Stimulated activated CD8-positive, alpha-beta memory T cell treated with anti-CD3 and anti-CD28 coated beads, Interleukin-15, amount 100 ng/mL, for 4 hours (primary cell): ENCODE measurements at places on chromosomes 2 and 18.
A peak's percentile ranks its signal among the peaks of the same experiment; 100 is the strongest.

- DNase-seq = no peak
Observed at GRCh38 chr2:216560838-216561270, 62.2 kb downstream of the RPL37A start.

GRCh38 chr18:8411492-8411891 is 197.7 kb upstream of the RAB12 start:
- no peak for DNase-seq

DNA sequence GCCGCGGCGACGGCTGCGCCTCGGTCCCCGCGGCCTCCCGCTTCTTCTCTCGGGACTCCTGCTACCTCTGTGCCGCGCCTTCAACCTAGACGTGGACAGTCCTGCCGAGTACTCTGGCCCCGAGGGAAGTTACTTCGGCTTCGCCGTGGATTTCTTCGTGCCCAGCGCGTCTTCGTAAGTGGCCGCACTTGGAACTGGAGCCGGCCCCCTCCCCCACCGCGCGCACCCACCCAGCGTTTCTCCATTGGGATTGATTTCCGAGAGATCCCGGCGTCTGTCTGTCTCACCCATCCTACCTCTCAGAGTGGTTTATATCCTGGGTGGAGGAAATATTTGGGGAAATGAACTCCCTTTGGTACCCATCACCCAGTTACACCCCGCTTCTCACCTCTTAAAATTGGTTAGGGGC is 498 bp downstream of the ITGAV start:
- DNase-seq = no peak

- no peak for DNase-seq
Observed at GRCh38 chr2:31014516-31014915, 123.7 kb downstream of the GALNT14 start.

GRCh38 chr2:238242731-238243495 is 3.1 kb upstream of the HES6 start:
- no peak for DNase-seq

- DNase-seq = no peak
Observed at GRCh38 chr18:75029481-75029880, 179.5 kb downstream of the PTGR3 start.

DNA sequence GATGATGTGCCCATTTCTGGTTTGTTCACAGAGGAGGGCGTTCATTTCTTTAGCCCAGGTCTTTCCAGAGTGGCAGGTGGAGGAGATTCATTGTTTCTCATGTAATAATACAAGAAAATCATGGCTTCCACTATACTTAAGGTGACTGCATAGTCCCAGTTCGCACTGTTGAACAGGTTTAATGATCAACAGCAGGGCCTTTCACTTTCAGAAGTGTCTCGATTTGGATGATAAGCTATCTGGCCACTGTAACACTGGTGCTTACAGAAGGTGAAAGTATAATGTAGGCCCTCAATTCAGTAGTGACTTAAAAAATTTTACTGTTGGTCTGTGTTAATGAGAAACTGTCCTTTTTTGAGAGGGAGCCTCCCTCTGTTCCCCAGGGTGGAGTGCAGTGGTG is 1.4 kb downstream of the RMC1 start:
- no peak for DNase-seq

GRCh38 chr2:234881413-234882241 is 70.2 kb upstream of the SH3BP4 start:
- no peak for DNase-seq

DNA sequence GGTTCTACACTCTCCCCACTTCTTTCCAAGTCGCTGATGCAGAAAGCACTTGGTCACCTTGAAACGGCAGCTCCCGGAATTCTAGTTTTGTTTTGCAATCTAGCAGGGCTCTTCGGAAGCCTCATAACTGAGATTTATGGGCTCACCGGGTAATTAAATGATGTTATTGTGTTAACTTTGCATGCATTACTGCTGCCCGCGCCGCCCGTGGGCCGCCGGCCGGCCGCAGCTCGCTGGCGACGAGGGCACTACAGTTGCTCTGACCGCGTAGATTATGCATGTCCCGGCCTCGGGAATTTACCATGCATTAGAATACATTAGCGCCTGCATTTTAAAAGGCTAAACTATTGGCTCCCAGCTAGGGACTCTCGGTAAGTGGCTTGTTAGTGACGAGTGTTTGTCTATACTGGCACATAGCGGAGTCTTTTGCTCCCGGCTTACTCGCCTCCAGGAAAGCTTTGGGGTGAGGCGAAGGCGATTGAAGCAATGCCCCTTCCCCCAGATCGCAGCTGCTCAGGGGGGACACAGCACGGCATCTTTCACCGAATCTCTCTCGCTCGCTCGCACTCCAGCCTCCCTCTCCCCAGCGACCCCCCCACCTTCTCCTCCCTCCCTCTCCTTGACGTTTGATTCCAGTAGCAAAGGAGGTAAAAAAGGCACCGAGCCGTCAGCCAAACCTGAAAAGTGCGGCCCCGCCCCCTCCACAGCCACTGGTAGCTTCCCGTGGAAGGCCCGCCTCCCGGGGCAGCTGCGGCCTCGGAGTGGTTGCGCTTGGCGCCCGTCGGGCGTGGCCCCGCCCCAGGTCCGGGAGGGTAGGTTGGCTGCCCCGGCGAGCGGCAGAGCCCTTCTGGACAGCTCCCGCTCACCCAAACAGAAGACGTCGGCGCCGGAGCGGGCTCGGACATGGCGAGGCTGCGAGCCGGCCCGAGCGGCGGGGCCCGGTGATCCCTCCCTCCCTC is at the start of gene ONECUT2:
Gene ONECUT2 (plus strand): TSS at position 839 of the 959 bp plus-strand sequence. CDS start 343 bp downstream, outside the sequence.
- DNase-seq = peak; percentile 13

DNA sequence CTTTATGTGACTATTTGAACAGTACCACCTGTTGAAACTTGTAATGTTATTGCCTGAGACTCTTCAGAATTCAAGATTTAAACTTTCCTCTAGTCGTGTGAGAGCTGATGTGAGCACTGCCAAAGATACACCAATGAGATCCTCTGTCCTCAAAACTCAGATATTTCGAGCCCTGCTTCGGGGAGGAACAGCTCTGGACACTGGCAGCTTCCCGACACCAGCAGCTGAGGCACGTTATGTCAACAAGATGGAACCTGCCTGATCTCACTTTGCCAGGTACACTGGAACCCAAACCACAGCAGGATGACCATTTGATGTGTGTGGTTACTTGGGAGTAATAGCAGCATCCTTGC is 319.9 kb upstream of the RBMS1 start:
- no peak for DNase-seq

DNA sequence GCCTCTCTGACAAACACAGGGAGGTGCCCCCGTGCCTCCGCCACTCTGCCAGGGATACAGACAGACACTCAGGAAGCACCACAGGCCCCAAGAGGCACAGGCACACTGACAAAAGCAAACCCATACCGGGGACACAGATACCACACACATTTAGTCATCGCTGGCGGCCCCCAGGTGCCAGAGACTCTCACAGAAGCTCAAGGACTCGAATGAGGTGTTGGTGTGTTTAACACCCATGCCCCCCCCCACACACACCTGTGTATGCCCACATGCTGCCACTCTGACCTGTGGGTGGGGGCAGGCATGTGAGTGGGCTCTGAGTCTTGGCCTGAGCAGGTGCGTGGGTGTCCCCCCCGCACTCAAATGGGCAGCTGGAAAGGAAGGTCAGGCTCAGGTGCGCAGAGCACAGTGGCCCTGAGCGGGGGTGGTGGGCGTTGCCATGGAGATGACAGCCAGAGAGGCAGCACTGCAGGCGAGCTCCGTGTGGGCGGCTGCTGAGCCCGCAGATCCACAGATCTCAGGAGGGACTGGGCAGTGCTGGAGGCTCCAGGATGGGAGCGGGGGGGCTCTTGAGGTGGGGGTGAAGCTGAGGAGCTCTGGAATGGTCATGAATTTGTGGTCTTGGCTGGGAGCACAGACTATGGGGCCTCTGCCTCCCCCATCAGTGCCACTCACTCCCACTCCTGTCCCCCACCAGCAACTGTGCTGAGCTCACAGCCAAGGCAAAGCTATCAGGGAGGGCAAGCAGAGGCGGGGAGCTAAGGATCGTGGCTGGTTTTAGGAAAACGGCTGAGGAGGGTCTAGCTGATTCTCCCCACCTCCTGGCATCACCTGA is 73.9 kb upstream of the TAF1B start:
- DNase-seq = peak; percentile 23

- DNase-seq = no peak
Observed at GRCh38 chr2:174668075-174668474, 70.5 kb upstream of the WIPF1 start.

- no peak for DNase-seq
Observed at GRCh38 chr2:7867867-7868266, 814.0 kb upstream of the ID2 start.

- DNase-seq = no peak
Observed at GRCh38 chr2:84856787-84857186, 24.1 kb downstream of the TRABD2A start.

GRCh38 chr2:230505162-230505561 is 89.2 kb downstream of the SP100 start:
- DNase-seq = no peak

DNA sequence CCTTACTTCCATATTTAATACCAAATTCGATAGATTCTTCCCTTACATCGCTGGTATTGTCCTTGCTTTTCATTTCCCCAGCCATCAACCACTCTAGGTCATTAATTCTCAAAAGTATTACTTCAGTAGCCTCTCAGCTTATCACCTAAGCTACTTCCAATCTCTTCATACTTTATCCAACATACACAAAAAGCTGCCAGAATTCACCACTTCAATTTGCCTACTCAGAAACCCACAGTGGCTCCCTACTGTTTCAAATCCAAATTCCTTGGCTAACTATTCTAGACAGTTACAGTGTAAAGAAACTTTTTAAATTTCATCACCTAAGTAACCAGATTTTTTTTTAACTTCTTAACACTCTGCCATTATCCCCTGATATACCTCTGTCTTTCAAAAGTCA is 4.7 kb downstream of the SLC25A12 start:
- no peak for DNase-seq

DNA sequence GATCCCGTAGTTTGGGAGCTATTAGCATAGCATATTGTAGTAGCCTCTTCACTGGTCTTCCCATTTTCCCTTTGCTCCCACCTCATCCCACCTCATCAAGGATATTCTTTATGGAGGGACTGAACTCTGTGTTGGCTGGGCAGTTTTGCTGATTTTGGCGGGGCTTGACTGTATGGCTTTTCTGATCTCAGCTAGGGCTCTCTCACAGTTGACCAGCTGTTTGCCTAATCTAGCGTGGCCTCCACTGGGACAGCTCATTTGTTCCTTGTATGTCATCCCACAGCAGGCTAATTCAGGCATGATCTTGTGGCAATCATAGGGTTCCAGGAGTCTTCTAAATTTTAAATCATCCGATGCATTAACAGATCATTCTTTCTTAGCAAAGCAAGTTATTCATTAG is 30.2 kb upstream of the MTX2 start:
- DNase-seq = no peak

DNA sequence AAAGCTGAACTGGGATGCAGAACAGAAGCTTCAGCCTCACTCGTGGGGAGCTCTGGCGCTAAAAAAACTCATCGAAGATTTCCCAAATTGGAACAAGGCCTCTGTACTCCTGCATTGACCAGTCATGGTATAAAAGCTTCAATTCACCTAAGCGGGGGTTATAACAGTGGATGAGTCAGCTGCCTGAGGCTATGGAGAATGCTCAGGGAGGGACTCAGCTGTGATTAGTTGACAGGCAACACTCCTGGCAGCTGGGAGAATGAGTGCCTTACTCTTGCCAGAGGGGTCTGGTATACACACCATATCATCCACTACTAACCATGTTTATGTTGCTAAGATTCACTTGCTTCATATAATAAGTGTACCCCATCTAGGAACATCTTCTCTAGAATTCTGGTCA is 350.6 kb upstream of the VRK2 start:
- DNase-seq = no peak

DNA sequence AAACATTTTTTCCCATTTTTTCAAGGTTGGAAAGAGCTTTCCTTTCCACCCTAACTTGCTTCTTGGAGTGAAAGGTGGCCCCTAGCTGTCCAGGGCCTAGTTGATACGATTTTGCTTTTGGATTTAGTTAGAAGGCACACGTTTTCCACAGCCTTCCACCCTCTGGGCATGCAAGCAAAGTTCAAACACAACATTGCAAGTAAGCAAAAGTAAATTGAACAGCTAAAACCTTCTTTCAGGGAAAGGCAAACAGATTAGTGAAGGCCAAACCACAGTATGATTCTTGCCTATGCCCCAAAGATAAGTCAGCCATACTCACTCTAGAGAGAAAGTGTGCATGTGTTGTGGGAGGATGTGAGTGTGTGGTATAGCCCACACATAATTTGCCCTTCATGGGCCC is 273.7 kb upstream of the KLHL29 start:
- no peak for DNase-seq

DNA sequence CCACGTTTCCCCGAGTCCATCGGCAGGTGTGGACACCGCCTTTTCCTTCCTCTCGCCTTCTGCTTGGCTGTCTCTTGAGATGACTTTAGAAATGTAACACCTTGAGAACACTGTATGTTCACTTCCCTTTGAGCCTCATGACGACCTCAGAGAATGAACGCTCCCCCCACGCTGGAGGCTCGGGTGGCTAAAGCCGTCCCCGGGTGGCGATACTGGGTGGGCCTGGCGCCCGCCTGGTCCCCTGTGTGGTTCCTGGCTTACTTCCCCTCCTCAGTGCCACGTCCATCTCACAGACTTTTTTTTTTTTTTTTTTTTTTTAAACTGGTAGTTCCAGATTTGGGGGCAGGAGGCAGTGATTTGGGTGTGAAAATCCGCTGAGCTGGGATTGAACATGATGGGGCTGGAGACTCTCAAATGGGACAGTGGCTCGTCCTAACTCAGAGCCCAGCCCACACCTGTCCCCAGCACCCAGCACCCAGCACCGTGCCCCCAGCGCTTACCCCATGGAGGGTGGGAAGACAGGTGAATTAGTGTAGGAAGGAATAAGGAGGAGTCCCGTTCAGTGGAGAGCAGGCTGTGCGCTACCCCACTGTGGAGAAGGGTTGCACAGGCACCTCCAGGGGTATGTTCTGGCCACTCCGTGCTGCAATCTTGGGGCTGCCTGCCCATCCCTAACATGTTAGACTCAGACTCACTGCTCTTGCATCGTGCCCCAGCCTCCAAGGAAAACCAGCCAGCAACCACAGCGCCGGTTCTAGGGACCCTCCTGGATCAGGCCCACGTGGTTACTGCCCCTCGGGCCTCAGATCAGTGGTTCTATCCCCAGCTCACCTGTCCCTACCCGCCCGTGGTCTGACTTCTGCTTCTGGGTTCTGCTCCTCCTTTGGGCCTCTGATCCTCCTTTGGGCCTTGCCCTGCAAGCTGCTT is 174.0 kb downstream of the ASB1 start:
- no peak for DNase-seq

DNA sequence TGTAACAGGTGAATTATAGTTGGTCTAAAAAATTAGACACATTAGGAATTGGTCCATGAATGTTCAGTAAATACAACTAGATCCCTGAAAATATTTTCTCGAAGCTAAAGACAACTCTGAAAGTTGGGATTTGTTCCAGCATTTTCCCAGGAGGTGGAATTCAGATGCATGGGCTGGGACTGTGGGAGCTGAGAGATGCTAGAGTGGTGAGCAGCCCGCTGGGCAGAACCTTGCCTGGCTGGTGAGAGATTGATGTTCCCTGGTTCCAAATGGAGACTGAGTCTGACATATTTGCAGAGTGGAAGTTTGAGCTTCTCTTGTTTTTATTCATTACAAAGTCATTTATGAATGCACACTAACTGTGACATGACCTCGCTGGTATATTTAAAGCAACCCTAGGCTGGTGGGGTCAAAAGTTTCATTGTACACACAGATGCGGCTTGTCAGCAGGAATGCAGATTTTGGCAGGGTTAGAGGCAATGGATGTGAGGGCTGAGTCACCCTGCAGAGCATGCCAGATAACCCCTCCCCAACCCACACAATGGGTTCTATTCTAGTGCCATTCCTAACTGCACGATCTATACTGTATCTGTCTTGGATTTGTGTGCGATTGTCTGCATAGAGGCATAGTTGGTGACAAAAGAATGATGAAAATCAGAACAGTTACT is 23.5 kb upstream of the TMEM178A start:
- no peak for DNase-seq
